ENCODE measurements at places on chromosomes 5 and 9.

- no peak for DNase-seq
These were observed 21.0 kb upstream of the RAB14 start for GRCh38 chr9:121222524-121223171.

GRCh38 chr5:144711172-144711571 is 540.5 kb downstream of the KCTD16 start:
- DNase-seq, result no peak

DNA sequence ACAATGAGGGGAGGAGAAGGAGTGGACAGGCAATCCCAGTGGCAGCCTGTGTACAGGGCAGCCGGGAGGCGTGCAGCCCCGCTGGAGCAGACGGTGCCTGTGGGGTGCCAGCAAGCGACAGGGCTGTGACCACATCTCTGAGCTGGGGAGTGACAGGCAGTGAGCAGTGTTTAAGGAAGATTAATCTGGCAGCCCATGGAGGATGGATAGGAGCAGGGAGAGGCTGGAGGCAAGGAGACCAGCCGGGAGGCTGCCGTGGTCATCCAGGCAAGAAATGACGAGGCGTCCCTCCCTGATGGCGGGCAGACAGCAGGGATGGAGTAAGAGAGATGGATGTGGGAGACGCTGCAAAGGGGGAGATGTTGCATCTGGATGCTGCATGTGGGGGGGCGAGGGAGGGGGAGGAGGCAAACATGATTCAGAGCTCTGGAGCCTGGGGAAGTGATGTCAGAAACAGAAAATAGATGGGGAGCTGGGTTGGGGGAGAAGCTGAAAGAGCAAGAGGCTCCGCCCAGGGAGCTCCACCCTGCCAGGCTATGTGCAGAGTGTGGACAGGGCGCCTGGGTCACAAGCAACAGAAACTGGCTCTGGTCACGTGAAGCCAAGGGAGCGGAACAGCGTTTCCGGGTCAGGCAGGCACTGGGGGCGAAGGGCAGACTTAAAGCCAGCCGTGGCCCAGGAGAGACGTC is 12.6 kb downstream of the UNC5A start:
- DNase-seq, result no peak

DNA sequence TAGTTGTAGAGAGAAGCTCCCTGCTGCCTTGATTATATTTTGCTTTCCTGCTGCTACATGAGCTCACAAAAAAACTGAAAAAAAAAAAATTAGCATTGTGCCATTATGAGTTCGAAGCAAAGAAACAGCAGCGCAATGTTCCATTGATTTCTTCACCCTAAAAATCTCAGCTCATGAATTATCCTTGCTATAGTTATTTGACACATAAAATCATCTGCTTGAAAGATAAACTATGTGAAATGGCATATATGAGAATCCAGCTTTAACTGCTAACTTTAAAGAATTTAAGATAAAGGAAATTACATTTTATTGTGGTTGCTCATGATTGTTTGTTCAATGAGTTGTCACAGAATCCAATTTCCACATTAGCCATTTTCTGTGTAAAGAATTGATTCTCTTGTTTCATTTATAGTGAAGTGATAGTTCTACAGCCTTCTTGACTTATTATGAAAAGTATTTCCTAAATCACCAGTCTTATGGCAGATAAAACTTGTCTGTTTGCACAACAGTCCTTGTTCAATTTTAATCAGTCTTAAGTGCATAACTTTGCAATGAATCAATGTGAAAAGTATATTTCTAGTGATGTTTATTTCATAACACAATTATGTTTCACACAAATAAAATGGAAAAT is 1275.0 kb upstream of the CDH9 start:
- DNase-seq, result no peak

DNA sequence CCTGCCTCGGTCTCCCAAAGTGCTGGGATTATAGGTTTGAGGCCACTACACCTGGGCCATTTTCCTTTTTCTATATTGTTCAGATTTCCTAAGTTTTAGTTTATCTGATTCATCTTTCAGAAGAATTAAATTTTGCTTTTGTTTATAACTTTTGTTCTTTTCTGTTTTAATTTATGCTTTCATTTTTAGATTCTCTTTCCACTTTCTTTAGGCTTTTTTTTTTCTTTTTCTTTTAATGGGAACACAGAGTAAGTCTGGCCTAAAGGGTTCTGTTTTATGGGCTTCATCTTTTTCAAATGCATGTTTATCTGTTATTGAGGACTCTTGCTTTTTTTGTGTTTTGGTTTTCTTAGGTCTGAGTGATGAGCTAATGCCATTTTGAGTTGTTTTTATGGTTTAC is 42.1 kb downstream of the SNX30 start:
- no peak for DNase-seq

DNA sequence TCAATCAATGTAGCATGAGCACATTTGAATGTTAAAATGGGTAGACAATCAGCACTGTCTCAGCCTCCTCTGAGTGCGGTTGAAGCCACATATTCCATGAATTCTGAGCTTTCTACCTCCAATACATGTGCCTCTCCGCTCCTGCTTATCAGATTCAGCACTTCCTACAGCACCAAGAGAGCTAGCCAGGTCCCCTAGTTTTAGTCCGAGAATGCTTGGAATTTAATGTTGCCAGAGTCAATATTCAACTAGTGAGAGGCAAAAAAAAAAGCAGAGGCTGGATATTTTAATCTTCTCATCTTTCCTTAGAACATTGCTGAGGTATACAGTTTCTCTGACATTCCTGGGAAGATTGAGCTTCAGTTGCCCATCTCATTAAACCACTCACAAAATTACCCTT is 1979.1 kb upstream of the CDH9 start:
- no peak for DNase-seq

- no peak for DNase-seq
These were observed 236.6 kb upstream of the RASEF start for GRCh38 chr9:83299571-83299970.

GRCh38 chr5:66872736-66873331 is 276.6 kb downstream of the MAST4 start:
- DNase-seq, result no peak

DNA sequence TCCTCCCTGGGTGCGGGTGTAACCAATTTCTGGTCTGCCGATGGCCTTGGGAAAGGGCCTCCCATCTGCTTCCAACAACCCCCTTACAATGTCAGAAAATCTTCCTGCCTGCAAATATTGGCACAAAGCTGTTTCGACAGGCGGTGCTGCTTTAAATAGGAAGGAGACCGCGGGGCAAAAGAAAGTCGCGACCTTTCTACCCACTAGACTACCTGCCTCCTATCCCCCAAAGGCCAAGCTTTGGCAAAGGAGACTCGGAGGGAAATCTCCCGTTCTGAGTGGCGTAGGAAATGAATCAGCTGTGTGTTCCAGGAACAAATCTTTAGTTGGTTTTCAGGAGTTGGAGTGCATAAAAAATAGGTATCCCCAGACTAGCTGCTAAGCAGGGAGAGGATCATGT is 36.8 kb upstream of the NFIB start:
- DNase-seq, result no peak

GRCh38 chr9:93656426-93657239 is 80.2 kb downstream of the PHF2 start:
- no peak for DNase-seq

DNA sequence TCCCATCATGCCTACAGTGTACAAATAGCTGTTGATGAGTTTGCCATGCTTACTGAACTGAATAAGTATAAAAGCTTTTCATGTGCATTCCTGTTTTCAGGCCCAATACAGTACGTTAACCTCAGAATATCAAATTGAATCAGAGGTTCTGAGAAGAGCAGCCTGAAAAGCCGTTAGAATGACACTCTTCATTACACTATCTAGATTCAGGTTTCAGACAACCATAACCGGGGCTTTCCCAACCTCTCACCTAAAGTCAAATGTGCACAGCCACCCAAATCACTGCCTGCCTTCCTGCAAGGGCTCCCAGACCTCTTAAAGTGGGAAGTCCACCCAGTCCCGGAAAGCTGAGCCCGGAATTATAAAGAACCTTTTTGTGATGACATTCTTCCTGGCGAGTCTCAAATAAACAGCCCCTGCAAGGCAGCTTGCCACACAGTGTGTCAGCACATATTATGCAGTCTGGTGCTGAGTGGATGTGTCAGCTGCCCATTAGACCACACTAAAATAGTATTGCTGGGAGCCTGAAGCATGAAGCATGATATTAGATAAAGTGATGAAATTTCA is 245.8 kb downstream of the TLE4 start:
- DNase-seq, result no peak

DNA sequence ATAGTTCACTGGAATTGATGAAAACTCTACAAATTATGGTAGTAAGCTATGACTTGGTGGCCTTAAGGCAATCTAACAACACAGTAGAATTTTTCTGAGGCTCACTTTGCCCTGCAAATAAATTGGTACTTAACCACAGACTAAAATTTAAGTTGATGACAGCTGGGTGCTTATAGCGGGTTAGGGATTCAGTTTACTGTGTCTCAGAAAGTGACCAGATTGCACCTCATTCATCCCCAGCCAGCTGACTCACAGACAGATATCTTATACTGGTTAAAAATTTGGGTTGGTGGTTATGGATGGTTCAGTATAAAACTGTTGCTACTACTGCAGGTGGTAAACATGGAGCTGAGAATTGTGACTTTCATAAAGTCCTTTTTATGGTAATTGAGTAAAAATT is 2.8 kb downstream of the CKS2 start:
- DNase-seq, result no peak

Measured in stimulated activated CD8-positive, alpha-beta memory T cell treated with anti-CD3 and anti-CD28 coated beads, Interleukin-4, amount 100 ng/mL, for 24 hours (primary cell).